Ammon's horn (tissue), 1 donor: ENCODE measurements at places on chromosomes 3 and 15.
A peak's percentile ranks its signal among the peaks of the same experiment; 100 is the strongest.

DNA sequence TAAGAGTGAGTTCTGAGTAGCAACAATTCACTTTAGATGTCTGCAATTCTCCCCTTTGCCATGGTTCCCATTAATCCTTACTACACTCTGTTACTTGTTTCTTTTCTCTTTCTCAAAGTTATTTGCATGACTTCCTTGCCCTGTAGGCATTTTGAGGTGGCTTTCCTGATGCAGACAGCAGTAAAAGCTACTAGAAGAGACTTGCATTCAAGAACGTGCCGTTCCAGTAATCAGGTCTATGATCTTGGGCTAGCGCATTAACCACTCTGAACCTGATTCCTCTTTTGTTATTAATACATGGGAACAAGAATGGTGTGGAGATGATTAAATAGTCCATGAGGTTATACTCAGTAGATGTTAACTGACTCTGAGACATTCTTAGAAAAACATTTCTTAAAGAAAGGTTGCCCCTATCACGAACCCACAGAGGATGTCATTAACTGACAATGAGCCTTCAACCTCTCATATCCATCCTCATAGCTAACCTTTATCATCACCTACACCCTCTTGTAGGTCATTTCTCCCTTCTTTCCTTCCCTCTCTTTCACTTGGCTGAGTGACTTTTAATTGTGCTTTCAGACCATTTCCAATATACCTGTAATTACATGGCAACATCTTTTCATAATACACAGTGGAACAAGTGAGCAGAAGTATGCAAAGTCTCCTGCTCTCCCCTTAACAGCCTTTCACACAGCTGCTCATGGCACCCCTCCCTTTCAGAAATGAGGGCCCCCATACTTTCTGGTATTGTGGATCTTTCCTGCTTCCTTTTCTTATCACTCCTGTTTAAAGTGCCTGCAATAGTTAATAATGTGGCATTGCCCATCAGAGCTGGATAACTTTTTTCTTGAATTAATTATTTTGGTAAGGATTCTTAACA is 175.9 kb downstream of the CHST2 start:
- DNase-seq, result no peak

DNA sequence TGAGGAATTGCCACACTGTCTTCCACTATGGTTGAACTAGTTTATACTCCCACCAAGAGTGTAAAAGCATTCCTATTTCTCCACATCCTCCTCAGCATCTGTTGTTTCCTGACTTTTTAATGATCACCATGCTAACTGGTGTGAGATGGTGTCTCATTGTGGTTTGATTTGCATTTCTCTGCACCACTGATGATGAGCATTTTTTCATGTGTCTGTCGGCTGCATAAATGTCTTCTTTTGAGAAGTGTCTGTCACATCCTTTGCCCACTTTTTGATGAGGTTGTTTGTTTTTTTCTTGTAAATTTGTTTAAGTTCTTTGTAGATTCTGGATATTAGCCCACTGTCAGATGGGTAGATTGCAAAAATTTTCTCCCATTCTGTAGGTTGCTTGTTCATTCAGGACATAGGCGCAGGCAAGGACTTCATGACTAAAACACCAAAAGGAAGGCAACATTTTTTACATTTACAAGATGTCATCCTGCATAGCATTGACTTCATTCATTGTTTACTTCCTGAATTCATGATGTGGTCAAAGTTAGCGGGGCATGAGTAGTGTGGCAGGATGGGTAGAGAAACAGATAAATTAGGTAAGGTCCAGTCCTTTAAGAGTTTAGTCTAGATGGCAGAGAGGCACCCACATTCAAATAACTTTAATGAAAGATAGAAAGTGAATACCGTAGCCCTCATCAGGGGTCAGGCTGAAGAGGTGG is 45.1 kb upstream of the LPP start:
- DNase-seq, result no peak

DNA sequence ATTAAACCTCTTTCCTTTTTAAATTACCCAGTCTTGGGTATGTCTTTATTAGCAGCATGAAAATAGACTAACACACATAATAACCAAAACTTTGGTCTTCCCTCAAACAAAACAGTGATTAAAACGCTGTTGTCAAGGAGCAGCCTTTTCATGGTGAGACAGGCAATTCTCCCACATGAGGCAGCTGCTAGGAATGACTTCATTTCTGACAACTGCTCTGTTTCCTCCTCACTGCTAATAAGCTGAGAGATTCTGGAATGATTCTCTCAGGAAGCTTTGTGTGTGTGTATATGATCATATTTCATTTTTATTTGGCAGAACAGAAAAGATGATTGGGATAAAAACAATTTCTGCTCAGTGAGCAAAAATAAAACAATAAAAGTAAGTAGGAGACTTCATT is 580.6 kb upstream of the ADAMTS9 start:
- DNase-seq, result peak; percentile 71

- no peak for DNase-seq
Measured at GRCh38 chr3:171044835-171045793, 18.6 kb upstream of the SLC2A2 start.

DNA sequence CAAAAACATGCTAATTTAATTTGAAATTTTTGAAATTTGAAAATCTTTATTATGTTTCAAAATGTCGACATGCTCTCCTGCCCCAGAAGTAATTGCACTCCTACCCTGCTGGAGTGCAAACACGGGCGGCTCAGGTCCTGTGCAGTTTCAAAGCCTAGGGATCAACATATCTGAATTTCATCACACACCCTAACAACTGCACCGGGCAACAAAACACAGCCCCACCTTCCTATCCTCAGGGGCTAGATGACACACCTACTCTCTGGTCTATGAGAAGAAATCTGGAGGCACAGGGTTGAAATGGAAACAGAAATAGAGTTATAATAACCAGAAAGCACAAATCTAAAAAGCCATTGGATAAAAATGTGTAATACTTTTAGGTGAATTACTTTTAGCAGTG is 61.4 kb downstream of the BFSP2 start:
- DNase-seq, result no peak

DNA sequence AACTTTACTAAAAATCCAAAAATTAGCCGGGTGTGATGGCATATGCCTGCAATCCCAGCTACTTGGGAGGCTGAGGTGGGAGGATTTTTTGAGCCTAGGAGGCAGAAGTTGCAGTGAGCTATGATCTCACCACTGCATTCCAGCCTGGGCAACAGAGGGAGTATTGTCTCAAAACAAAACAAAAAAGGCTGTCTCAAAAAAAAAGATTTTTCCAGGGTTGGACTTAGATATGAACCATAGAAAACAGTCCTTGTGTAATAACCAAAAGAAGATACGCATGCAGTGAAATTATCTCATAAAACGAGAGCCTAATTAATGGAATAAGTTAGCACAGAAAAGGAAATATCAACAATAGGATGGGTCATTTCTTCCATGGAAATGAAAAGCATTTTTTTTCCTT is 320.4 kb upstream of the RASGRP1 start:
- no peak for DNase-seq

DNA sequence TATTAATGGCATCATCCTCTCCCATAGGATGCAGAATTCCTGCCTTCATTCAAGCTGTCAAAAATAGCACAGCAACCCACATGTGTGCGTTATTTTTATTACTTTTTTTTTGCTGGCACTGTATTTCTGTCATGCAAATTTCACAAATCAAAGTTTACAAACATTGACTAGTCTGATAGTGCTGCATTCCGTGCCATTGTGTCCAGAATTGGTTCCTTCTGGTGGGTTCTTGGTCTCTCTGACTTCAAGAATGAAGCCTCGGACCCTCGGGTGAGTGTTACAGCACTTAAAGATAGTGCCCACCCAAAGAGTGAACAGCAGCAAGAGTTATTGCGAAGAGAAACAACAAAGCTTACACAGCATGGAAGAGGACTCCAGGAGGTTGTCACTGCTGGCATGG is 490.2 kb downstream of the GABRG3 start:
- DNase-seq, result no peak

GRCh38 chr3:104961851-104962250 is 404.9 kb upstream of the ALCAM start:
- peak; percentile 13 for DNase-seq

DNA sequence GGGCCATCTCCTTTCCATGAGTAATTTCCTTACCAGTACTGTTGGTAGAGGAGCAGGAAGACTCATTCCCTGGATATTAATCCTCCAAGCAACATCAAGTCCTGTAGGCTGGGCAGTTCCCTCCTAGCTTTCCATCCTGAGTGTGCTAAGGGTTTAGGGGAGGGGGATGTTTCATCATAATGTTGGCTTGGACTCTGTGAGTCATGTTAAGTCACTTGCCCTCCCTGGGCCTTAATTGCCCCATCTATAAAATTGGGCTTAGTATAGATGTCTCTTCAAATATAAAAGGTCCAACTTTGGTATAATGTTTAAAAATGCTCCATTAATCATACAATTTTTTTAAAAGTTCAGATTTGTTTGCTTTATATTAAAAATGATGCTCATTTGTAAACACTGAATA is 52.7 kb downstream of the TLE3 start:
- DNase-seq, result no peak

DNA sequence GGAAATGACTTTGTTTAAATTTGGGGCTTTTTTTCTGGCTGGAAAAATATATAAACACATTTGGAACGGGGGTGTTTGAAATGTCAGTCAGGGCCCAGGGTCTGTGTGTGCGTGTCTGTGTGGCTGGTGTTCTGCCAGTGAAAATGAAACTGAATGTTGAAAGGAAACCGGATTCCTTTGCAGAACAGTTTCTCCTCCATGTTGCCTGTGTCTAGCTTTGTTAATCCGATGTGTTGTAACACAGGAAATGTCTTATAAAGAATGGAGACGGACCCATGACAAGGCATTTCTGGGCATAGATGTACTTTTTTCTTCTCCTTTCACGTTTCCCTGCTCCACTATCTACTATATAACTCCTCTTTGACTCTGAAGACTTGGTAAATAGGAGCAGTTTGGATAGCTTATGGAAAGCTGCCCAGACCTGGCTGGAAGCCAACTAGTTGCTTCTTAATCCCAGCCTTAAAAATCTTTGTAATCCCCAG is 2.8 kb downstream of the SQOR start:
- DNase-seq, result peak; percentile 73

GRCh38 chr3:100697172-100697571 is 12.1 kb upstream of the TFG start:
- no peak for DNase-seq

GRCh38 chr3:113161661-113162060 is 49.7 kb upstream of the BOC start:
- DNase-seq, result no peak

DNA sequence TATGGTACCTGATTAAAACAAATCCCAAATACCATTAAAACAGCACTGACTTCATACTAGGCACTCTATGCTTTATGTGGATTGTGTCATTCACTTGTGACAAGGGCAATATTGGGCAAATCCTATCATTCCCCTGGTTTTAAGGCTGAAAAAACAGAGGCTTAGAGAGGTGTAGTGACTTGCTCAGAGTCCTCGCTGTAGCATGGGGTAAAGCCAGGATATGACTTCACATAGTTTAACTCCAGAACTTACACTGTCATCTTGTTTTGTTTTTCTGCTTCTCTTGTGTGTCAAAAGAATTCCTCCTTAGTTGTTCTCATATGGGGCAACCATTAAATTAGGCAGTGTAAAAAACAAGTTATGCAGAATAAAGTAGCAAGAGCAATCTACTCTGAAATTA is 40.3 kb upstream of the ICE2 start:
- DNase-seq, result no peak

DNA sequence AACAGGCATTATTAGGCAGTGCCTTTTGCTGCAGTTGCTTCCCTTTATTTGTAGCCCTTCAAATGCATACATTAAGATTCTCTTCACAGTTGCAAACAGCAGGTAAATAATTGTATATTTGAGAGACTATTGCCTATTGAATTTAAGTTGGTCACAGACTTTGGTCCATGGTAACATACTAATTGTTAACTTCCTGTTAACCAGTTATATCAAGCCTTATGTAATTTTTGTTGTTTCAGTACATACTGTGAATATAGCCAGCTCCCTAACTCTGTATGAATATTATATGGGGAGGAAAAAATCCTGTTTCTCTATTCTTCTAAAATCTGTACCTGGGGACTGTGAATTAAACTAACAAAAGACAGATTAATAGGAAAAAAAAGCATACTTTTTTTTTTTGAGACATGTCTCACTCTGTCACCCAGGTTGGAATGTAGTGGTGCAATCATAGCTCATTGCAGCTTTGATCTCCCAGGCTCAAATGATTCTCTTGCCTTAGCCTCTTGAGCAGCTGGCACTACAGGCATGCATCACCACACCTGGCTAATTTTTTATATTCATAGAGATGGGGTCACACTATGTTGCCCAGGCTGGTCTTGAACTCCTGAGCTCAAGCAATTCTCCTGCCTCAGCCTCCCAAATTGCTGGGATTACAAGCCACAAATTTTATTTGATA is 53.2 kb downstream of the CHL1 start:
- DNase-seq, result no peak

GRCh38 chr3:88057630-88058305 is 1.0 kb downstream of the CGGBP1 start:
- peak; percentile 24 for DNase-seq
